AG04449 (cell line): ENCODE measurements at places on chromosomes 6 and 20.

- DNase-seq: no peak
These were observed 47.8 kb downstream of the PLCG1 start for GRCh38 chr20:41185013-41185757.

DNA sequence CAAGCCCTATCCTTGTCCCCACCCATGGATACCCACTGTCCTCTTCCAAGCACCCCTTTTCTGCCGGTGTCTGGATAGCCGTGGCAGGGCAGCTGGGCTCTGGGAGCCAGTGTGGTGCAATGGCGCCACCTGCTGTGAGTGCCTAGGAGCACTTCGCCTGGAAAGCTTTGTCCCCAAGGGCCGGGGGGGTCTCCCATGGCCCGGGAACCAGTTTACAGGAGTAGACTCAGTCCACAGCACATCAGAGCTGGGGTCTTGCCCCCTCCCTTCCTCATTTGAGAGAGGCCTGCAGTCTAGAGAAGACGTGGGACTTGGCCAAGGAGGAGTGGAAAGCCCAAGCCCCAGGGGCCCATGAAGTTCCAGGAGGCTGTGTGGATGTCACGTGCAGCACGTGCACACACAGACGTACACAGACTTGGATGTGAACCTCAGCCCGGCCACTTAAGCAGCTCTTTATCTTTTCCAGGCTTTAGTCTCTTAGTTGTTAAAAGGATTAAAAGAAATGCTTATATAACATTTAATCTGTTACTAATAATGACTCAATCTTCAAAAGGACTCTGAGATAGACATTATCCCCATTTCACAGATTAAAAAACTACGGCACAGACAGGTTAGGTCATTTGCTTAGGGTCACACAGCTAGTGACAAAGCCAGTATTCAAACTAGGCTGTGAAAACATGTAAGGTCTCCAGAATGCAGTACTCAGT is 40.9 kb upstream of the CDH22 start:
- DNase-seq: no peak

- no peak for DNase-seq
These were observed 26.1 kb upstream of the NEDD9 start for GRCh38 chr6:11258260-11259237.

DNA sequence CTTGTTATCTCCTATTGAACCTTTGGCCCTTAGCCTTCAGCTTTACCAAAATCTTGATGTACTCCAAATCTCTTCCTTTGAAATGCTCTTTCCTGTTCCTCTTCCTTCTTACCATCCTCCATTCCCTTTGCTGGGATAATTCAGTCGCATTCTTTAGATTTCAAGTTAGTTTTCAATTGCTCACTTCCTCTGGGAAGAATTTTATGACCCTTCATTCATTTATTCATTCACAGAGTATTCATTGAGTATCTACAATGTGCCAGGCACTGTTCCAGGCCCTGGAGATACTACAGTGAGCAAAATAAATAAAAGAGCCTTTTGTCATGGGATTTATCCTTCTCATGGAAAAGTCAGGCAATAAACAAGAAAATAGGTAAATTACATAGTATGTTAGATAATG is 548.2 kb upstream of the FLRT3 start:
- DNase-seq: no peak

DNA sequence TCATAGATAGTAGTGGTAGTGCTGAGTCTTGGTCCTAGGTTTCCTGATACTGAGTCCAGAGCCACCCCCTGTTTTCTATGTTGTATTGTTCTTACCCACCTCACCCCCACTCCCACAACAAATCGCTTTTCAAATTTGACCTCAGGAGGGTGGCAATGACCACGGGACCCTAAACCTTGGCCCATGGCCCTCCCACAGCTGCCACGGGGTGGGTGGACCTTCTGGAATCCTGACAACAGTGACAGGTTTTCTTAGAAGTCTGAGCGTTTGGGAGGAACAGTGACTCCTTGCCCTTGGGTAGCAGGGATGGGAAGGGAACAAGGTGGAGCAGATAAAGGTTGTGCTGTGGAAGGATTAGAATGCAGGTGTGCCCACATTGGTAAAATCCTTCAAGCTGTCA is 36.9 kb downstream of the TGM3 start:
- no peak for DNase-seq

GRCh38 chr20:36528176-36528874 is 13.0 kb upstream of the MYL9 start:
- DNase-seq: no peak

DNA sequence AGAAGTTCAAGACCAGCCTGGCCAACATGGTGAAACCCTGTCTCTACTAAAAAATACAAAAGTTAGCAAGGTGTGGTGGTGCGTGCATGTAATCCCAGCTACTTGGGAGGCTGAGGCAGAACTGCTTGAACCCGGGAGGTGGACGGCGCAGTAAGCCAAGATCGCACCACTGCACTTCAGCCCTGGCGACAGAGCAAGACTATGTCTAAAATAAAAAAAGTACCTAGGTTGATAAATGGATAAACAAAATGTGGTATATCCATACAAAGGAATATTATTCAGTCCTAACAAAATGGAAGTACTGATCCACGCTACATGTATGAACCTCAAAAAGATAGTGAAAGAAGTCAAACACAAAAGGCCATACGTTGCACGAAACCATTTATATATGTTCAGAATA is 1.2 kb upstream of the RPF2 start:
- no peak for DNase-seq

DNA sequence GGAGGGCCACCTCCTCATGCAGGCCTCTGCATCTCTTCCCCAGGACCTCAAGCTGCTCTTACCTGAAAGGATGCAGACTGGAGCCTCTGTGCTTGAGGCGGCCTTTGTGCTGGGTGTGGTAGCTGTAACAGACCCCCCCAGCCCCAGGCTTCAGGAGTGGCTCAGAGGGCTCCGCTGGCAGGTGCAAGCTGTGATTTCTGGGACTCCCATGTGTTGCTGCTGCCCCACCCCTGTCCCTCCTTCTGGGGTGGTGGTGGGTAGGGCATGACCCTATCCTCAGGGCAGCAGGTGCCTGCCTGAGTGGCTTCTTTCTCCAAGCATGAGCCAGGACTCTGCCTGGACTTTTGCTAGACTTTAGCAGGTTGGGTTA is 121.2 kb downstream of the SULF2 start:
- DNase-seq: no peak

- DNase-seq: no peak
These were observed 61.1 kb downstream of the PFDN4 start for GRCh38 chr20:54268941-54269340.

- DNase-seq: no peak
These were observed 6.2 kb downstream of the LMBRD1 start for GRCh38 chr6:69790629-69791028.

GRCh38 chr6:68059899-68060298 is 575.2 kb upstream of the ADGRB3 start:
- no peak for DNase-seq

- DNase-seq: no peak
These were observed 89.0 kb upstream of the DTNBP1 start for GRCh38 chr6:15751721-15752350.

- no peak for DNase-seq
These were observed 67.8 kb upstream of the CITED2 start for GRCh38 chr6:139442188-139442671.

DNA sequence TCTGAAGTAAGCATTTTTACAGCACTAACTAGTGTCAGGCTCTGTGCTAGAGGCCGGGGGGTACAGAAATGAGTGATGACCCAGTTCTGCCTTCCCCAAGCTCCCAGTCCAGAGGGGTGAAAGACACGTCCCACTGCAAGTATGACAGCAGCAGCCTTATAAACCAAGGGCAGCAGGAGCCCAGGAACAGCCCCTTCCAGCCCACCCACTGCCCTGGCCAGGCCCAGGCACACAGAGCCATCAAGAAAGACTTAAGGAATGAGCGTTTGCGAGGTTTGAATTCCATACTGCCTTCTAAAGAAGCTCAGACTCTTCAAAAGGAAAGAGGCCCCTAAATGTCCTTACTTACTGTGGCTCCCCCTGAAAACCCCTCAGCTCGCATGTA is 10.0 kb downstream of the TRERF1 start:
- DNase-seq: no peak

- no peak for DNase-seq
These were observed 21.1 kb upstream of the FBXO9 start for GRCh38 chr6:53044071-53044470.

- DNase-seq: no peak
These were observed 52.2 kb downstream of the TPBG start for GRCh38 chr6:82415820-82416219.

GRCh38 chr20:59663513-59664060 is 59.2 kb downstream of the PHACTR3 start:
- no peak for DNase-seq

- DNase-seq: peak; percentile 63
These were observed 178.4 kb downstream of the MRPL14 start for GRCh38 chr6:43948527-43949485.

DNA sequence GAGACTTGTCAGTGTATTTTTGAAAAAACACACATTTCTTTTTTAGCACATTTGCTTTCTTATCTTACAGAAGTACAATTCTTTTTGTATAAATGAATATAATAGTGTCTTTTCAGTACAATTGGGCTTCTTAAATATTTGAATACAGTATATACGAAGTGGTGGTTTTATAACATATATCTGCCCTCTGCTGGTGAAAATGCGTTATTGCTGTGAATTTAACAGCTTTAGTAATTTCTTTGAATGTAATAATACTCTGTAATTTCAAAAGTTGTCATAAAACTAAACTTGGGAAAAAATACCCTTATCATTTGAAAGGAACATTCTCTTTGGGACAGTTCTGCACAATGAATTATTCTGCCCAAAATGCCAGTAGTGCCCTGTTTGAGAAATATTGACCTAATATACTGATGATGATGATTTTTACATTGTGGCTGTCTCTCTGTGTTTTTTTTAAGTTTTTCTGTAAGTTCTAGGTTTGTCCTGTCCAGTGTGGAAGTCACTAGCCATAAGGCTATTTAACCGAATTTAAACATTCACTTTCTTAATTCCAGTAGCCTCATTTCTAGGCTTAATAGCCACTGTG is 19.0 kb downstream of the SMAP1 start:
- no peak for DNase-seq

- no peak for DNase-seq
These were observed 6.8 kb upstream of the ADTRP start for GRCh38 chr6:11785415-11785773.

DNA sequence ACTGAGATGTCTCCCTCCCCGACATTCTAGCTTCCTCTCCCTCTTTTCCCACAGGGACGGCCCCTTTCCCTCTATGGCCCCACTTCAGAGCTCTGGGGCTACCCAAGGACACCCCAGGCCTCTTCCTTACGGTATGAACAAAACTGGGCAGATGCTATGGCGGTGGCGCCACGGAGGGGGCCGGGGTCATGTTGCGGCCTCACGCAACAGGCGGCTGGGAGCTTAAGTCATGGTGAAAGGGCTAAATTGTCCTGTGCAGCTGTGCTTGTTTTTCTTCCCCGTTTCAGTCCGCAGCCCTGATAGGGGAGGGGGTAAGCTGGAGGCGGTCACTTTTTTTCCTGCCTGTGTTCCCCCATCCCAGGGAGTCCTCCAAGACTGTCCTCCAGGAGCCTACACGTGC is 17.6 kb upstream of the KIAA1755 start:
- no peak for DNase-seq

- no peak for DNase-seq
These were observed at the start of gene SLC24A3 for GRCh38 chr20:19212469-19212815. Gene SLC24A3, plus strand, starts transcription at chr20:19212642.

DNA sequence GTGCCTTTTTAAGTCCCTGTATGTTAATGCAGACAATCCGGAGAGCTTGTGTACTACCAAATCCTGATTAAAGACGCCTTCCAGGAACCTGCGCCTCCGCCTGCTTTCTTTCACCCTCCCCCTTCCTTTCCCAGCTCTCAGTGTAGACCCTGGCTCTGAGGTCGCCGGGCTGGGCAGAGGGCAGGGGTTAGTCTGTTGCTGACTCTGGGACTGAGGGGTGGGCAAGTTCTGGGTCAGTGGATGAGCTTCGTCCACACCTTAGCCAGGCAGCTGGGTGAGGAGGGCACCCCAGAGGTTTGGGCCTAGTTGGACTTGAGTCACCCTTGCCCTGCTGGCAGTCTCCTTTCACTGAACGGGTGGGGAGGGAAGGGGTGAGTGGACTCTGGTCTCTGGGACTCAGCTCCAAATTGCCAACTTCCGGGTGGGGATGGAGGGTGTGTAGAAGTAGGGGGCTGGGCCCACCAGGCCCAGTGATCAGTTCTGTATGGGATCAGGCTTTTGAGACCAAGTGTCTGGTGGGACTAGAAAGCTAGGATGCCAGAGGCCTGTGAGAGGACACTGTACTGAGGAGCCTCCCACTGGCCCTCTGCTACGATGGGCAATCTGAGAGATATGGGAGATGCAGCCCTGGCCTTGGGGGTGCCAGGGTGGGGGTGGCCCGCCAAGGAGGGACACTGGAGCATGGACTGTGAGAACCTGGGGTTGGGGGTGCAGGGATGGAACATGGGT is 21.3 kb upstream of the SLC22A7 start:
- no peak for DNase-seq

GRCh38 chr20:15310361-15310760 is 972.9 kb upstream of the FLRT3 start:
- no peak for DNase-seq

DNA sequence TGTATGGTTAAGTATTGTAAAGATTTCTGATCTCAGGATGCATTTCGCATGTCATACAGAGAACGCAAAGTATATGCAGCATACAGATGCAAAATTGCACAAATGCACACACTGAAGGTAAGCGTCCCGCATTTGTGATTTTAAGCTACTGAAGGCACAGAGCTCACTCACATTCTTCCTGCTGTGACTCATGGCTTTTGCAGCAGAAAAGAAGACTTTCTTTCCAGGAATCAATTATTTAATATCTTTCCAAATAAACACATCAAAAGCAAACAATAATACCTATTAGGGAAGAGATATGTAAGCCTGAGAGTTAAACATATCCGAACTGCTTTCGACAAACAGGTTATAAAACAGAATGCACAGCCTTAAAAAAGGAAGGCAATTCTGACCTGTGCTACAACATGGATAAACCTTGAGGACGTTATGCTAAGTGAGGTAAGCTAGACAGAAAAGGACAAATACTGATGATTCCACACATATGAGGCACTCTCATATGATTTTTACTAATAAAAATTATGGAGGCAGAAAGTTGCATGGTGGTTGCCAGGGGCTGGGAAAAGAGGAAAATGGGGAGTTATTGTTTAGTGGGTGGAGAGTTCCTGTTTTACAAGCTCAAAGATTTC is 109.0 kb downstream of the TFAP2A start:
- DNase-seq: no peak

GRCh38 chr6:100453701-100454521 is 10.8 kb downstream of the SIM1 start:
- DNase-seq: no peak

GRCh38 chr20:43450841-43451799 is 6.6 kb upstream of the SRSF6 start:
- DNase-seq: no peak

GRCh38 chr6:89254569-89254968 is 37.4 kb upstream of the GABRR1 start:
- DNase-seq: no peak

DNA sequence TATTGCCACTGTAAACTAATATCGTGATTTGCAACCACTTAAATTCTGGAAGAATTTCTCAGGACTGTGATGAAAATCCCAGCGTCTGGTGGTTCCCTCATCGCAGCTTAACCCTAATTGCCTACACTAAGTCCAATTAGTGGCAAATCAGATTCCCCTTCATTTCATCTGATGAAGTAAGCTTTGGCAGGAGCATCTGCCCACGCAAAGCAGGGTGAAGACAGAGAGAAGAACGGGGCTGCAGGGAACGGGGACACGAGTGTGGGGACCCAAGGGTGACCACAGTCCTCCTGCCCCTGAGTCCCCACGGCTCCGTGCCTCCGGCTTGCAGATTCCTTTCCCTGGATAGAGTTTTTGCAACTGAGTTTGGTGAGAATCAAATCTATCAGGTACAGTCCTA is 159.5 kb downstream of the LY86 start:
- no peak for DNase-seq

- no peak for DNase-seq
These were observed 33.7 kb upstream of the PLEKHG1 start for GRCh38 chr6:150565945-150566344.
